Muscle of leg (tissue), 16 donors: ENCODE measurements at places on chromosomes 16 and 17. TPM values are rescaled to one million over a fixed set of nuclear protein-coding genes. Genes with fewer than 3 reads are reported as not detected.

GRCh38 chr16:87391324-87391949 is 699 bp upstream of the MAP1LC3B start:
- DNase-seq, result peak; percentile 66

- no peak for DNase-seq
Observed at GRCh38 chr16:22312897-22313781, 15.9 kb downstream of the POLR3E start.

- DNase-seq, result no peak
Observed at GRCh38 chr17:41523787-41524186, 4.3 kb downstream of the KRT19 start.

DNA sequence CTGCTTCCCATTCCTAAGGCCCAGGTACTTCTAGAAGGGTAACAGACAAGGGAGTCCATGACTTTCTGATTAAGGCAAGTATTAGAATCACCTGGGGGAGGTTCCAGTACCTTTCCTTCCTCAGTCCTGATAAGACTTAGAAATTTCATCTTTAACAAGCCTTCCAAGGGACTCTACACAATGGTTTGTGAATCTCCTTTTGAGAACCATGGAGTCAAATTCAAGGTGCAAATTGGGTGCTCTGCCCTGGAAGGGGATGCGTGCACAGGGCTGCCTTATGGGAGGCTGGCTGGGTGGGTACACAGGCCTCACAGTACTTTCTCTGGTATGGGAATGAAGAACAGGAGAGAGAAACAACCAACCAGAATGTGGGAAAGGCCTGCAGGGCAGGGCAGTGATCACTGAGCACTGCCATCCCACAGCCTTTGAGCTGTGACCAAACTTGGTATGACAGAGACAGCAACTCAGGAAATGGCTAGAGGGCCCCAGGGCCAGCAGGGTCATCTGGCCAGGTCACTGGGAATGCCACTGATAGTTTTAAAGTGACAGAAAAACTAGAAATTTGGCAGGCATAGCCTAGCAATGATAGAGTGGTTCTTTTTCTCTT is 3.6 kb upstream of the TMIGD1 start:
- DNase-seq, result no peak

Gene CCL22
- total RNA-seq, result not detected

Gene MMD
- total RNA-seq, result 10.0 TPM

Gene KRTAP9-8
- not detected for total RNA-seq
